ENCODE measurements at places on chromosomes 16 and 17.

GRCh38 chr16:15491411-15491810 lies 57.0 kb downstream of the BMERB1 start:
- no peak overlapping the region for H3K4me3 ChIP-seq
- no peak overlapping the region for H3K27ac ChIP-seq
- no peaks in the 10 kb centered on the region for H3K36me3 ChIP-seq
- H3K4me1 ChIP-seq, result peaks cover 11% of the 10 kb centered on the region

DNA sequence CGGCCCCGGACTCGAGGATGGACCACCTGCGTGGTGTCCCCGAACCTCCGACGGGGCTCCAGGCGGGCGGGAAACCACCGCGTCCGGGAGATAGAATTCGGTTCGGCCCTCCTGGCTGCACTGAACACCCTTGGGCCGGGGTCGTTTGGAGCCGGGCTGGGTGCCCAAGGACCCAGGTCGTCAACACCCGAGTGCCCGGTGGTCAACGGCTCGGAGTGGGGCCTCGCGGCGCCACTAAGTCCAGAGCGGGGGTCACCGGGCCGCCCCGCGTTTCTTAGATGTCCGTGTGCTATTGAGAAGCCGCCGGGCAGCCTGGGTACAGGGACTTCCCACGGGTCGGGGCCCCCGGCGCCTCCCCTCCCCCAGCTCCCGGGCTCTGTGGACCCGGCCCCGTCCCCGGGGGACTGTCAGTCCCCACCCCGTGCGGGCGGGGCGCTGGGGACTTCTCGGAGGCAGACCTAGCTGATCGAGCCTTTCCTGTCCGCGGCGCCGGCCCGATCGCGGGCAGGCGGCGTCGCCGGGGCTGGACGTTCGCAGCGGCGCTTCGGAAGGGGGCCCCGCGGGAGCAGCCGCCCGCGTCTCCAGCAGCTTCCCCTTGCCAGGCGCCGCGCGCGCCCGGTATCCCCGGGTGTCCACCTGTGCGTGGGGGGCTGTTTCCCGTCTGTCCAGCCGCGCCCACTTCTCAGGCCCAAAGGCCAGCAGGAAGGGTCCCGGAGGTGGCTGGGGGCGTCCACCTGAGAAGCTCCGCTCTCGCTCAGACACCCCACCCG lies 655 bp upstream of the NPTX1 start:
- no peak overlapping the region for H3K27ac ChIP-seq
- H3K4me1 ChIP-seq, result peaks cover 15% of the 10 kb centered on the region
- H3K4me3 ChIP-seq, result peak overlapping the region; percentile 46
- DNase-seq, result no peak
- no peaks in the 10 kb centered on the region for H3K36me3 ChIP-seq

- H3K27me3 ChIP-seq, result no peaks in the 10 kb centered on the region
- H3K4me3 ChIP-seq, result peak overlapping the region; percentile 71
- H3K36me3 ChIP-seq, result peaks cover 12% of the 10 kb centered on the region
- peak overlapping the region; percentile 83 for H3K27ac ChIP-seq
Measured at GRCh38 chr17:38748892-38749222, 721 bp upstream of the PCGF2 start.

- H3K4me3 ChIP-seq, result no peak overlapping the region
- DNase-seq, result no peak
- peaks cover 9% of the 10 kb centered on the region for H3K4me1 ChIP-seq
- H3K27ac ChIP-seq, result no peak overlapping the region
Measured at GRCh38 chr17:290121-290521, 62.5 kb downstream of the RPH3AL start.

DNA sequence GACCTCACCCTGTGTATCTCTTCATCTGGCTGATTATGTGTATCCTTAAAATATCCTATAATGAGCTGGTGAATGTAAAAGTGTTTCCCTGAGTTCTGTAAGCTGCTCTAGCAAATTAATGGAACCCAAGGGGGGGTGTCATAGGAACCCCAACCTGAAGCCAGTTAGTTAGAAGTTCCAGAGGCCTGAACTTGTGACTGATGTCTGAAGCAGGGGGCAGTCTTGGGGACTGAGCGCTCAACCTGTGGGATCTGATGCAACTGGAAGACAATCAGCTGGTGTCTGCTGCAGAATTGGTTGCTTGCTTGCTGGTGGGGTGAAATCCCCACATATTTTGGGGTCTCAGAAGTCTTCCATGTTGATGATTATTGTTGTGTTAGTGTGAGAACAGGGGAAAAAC lies 75.7 kb upstream of the NKD1 start:
- peaks cover 2% of the 10 kb centered on the region for H3K27me3 ChIP-seq
- no peak for DNase-seq
- peaks cover 26% of the 10 kb centered on the region for H3K4me1 ChIP-seq
- no peak overlapping the region for H3K27ac ChIP-seq
- no peaks in the 10 kb centered on the region for H3K36me3 ChIP-seq

GRCh38 chr17:78351449-78352006 lies 8.3 kb downstream of the SOCS3 start:
- H3K36me3 ChIP-seq, result peaks cover 28% of the 10 kb centered on the region
- H3K27ac ChIP-seq, result peak overlapping the region; percentile 89
- peaks cover 29% of the 10 kb centered on the region for H3K4me1 ChIP-seq

GRCh38 chr16:51359141-51359955 lies 208.3 kb upstream of the SALL1 start:
- peak; percentile 88 for DNase-seq
- no peak overlapping the region for H3K4me3 ChIP-seq
- H3K4me1 ChIP-seq, result peaks cover 37% of the 10 kb centered on the region
- H3K36me3 ChIP-seq, result no peaks in the 10 kb centered on the region
- no peaks in the 10 kb centered on the region for H3K27me3 ChIP-seq

DNA sequence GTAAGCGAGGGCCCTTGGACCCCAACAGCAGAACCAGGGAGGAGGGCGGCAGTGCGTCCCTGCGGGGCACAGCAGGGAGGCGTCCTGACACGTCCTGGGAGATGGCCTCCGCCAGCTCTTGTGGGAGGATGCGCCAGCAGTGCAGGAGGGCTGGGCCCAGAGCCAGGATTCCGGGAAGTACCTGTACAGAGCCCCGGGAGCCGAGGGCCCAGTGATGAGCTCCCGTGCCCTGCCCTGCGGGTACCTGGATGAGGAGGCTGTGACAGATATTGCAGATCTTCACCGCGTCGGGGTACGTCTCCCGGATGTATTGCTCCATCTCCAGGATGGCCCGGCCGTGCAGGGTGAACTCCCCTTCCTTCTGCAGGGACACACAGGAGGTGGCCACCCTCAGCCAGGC lies 23.1 kb downstream of the KDM8 start:
- H3K27ac ChIP-seq, result no peak overlapping the region
- no peak overlapping the region for H3K4me3 ChIP-seq
- DNase-seq, result no peak
- no peaks in the 10 kb centered on the region for H3K4me1 ChIP-seq
- H3K36me3 ChIP-seq, result peaks cover 14% of the 10 kb centered on the region

DNA sequence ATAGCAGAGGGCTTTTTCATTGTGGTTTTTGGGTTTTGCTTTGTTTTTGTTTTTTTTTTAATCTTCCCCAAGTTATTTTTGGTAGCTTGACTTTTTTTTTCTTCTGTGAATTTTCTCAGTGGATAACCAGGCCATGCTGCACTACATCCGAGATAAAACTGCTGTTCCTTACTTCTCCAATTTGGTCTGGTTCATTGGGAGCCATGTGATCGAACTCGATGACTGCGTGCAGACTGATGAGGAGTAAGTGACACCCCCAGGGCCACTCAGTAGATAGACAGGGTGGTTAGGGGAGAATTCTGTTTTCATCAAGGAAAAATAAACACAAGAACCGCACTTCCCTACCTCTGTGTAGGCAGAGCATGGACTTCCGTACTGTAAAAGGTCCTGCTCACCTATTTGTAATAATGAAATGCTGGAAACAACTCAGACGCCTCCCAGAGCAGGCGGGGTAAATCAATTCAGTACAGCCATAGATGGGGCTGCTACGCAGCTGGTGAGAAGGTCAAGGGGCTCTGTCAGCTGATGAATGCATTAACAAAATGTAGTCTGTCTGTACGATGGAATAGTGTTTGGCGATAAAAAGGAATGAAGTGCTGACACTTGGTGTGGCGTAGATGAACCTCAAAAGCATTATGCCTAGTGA lies 28.6 kb downstream of the CLEC16A start:
- H3K36me3 ChIP-seq, result peaks cover 47% of the 10 kb centered on the region
- no peaks in the 10 kb centered on the region for H3K27me3 ChIP-seq
- no peak for DNase-seq

GRCh38 chr17:83125515-83126274 lies 46.3 kb downstream of the METRNL start:
- no peaks in the 10 kb centered on the region for H3K4me1 ChIP-seq
- H3K27ac ChIP-seq, result no peak overlapping the region
- H3K4me3 ChIP-seq, result no peak overlapping the region
- H3K36me3 ChIP-seq, result no peaks in the 10 kb centered on the region
- no peak for DNase-seq

GRCh38 chr17:47967607-47968252 lies 3.2 kb upstream of the CDK5RAP3 start:
- peaks cover 3% of the 10 kb centered on the region for H3K4me1 ChIP-seq
- no peak overlapping the region for H3K27ac ChIP-seq
- H3K4me3 ChIP-seq, result no peak overlapping the region
- DNase-seq, result no peak

DNA sequence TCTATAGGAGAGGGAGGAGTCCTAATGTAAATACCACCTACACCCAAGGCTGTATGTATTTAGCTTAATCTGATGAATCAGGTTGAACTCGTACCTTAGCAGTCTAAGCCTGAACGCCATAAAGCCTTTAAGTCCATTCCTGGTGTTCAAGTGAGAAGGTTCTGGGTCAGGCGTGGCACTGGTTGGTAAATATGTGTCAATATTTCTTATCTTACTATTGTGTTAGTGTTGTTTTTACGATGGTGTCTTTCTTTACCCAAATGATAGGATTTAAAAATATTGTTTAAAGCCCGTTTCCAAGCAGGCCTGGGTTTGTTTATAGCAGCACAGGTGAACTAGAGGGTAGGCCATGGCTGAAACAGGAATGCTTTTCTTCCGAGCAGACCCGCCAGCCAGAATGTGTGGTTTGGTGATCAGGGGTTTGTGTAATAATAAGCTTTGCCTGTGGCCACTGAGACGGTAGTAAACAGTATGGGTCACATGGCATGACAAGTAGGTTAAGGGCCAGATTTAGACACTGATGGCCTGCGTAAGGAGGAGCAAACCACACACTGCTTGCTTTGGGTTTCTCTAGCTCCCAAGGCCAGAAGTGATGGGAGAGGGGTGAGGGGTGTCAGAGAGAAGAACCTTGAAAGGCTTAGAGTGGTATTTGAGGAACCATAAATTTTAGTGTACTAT lies 3.3 kb downstream of the TMEM94 start:
- no peak overlapping the region for H3K4me3 ChIP-seq
- no peak for DNase-seq
- peaks cover 5% of the 10 kb centered on the region for H3K4me1 ChIP-seq
- no peak overlapping the region for H3K27ac ChIP-seq

GRCh38 chr16:80971819-80972218 lies 34.9 kb downstream of the CMC2 start:
- no peak overlapping the region for H3K27ac ChIP-seq
- no peaks in the 10 kb centered on the region for H3K4me1 ChIP-seq
- no peak for DNase-seq
- peaks cover 65% of the 10 kb centered on the region for H3K36me3 ChIP-seq
- no peaks in the 10 kb centered on the region for H3K27me3 ChIP-seq

GRCh38 chr17:62017496-62017895 lies 47.6 kb downstream of the MED13 start:
- no peak for DNase-seq
- H3K27me3 ChIP-seq, result no peaks in the 10 kb centered on the region
- H3K27ac ChIP-seq, result no peak overlapping the region

GRCh38 chr17:81940538-81941483 lies 3.7 kb upstream of the PYCR1 start:
- H3K36me3 ChIP-seq, result no peaks in the 10 kb centered on the region
- H3K27me3 ChIP-seq, result peaks cover 2% of the 10 kb centered on the region
- H3K27ac ChIP-seq, result no peak overlapping the region
- H3K4me1 ChIP-seq, result peaks cover 16% of the 10 kb centered on the region

GRCh38 chr16:50635505-50636392 lies 45.4 kb downstream of the SNX20 start:
- no peak overlapping the region for H3K27ac ChIP-seq
- H3K4me3 ChIP-seq, result no peak overlapping the region
- H3K36me3 ChIP-seq, result no peaks in the 10 kb centered on the region

- no peak overlapping the region for H3K4me3 ChIP-seq
- H3K4me1 ChIP-seq, result peaks cover 55% of the 10 kb centered on the region
- DNase-seq, result no peak
- H3K27ac ChIP-seq, result no peak overlapping the region
Measured at GRCh38 chr16:85523602-85524364, 89.3 kb upstream of the GSE1 start.

GRCh38 chr17:47719411-47720152 lies 13.5 kb upstream of the TBX21 start:
- no peak overlapping the region for H3K27ac ChIP-seq
- no peak for DNase-seq
- no peaks in the 10 kb centered on the region for H3K36me3 ChIP-seq
- no peak overlapping the region for H3K4me3 ChIP-seq
- H3K27me3 ChIP-seq, result peaks cover 87% of the 10 kb centered on the region

Data from neuronal stem cell (in vitro differentiated cells).